ENCODE measurements at places on chromosomes 2 and 18.

DNA sequence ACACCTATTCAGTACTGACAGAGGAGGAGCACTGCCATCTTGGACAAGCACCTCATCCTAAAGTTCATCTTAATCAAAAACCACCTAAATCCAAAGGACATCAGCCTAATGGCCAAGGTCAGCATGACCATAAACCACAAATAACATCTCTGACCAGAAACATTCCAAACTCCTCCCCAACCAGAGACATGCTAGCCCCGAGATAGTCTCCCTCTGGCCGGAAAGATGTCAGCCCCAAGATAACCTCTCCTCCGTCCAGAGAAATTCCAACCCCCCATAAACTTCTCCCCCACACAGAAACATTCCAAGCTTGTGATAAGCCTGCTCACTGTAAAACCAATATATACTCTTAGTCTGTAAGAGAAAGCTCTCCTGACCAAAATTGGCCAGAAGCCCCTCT is 260.6 kb downstream of the CLIP4 start:
- no peak for DNase-seq

- DNase-seq = no peak
Measured at GRCh38 chr2:241088376-241088775, 13.7 kb downstream of the MTERF4 start.

DNA sequence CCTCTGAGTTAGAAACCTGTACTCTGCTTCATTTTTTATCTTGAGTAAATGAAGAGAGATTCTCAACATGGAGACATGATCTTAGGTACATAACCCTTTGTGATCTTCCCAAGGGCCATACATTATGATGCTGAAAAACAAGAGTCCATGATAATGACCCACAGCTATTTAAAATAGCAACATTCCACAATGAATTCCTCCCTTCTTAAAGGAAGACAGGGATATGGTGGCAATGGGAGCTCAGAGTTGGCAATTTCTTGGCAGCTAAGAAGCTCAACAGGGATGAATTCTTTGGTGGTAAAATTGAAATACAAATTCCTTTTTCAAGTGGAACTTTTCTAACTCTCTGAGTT is 638.5 kb downstream of the CNTNAP5 start:
- DNase-seq = no peak

GRCh38 chr18:22468554-22468891 is 50.8 kb upstream of the CTAGE1 start:
- no peak for DNase-seq

DNA sequence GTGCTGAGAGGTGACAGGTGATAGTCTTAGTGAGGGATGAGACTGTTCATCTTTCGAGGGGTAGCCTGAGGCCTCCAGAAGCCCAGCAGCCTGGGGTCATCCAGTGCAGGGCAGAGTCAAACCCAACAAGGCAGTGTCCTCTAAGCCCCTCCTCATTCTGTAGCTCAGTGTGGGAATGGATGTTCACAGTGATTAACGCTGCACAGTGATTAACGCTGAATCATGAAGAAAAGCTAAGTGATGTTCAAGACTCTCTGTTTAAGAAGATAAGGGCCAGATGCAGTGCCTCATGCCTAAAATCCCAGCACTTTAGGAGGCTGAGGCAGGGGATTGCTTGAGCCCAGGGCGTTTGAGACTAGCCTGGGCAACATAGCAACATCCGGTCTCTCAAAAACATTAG is 56.3 kb upstream of the LAPTM4A start:
- no peak for DNase-seq

- no peak for DNase-seq
Measured at GRCh38 chr2:182933629-182934028, 67.2 kb upstream of the FRZB start.
